ENCODE measurements at places on chromosomes 13 and 19.

GRCh38 chr19:34345947-34346351 is 19.0 kb upstream of the GPI start:
- peak; percentile 89 for DNase-seq

- DNase-seq, result peak; percentile 85
Measured at GRCh38 chr19:56309511-56310185, 5.0 kb downstream of the ZSCAN5A start.

DNA sequence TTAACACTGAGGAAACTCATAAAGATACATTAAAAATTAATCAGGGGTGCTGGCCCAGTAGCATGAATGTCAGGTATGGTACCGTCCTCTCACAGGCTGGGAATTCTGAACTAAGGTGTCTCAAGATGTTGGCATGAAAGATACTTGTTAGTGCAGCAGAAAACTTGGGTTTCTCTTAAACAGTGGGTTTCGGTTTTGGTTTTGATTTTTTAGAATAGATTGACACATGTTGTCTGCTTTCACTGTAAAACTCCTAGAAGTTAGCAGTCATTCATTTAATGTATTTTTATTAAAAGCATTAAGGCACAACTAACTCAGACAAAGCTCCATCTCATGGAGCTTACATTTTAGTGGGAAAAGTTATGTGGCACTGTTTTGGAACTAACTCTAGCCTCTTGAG is 3.5 kb upstream of the OBI1 start:
- DNase-seq, result no peak

DNA sequence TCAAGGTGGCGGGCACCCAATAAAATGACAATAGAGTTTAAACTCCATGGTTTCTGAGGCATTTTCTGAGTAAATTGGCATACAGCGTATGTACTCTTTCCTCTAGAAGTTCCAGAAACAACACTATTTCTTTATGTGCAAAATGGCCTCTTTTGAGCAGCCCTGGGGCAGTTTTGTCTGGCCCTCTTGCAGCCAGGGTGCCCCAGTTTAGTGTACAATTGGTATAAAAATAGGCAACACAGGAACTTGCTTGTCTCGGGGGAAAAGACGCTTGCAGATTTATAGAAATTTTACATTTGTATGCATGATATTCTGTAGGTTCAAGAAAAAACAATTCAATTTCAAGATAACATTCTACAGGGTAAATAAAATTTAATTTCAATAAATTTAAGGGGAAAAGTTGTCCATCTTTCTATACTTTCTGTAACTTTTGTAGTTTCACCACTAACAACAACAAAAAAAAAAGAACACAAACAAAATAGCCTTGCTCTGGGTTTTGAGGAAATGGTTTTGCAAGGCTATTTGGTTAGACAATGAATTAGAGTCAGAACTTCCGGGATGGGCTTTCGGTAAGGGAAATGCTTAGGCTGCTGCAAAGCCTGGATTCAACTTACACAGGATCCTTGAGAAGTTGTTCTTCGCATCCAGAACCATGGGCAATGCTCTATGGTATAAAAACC is 45.3 kb downstream of the LRCH1 start:
- no peak for DNase-seq

GRCh38 chr13:111542530-111543341 is 222.3 kb downstream of the TEX29 start:
- no peak for DNase-seq

- no peak for DNase-seq
Measured at GRCh38 chr13:29943686-29944085, 93.3 kb upstream of the UBL3 start.

DNA sequence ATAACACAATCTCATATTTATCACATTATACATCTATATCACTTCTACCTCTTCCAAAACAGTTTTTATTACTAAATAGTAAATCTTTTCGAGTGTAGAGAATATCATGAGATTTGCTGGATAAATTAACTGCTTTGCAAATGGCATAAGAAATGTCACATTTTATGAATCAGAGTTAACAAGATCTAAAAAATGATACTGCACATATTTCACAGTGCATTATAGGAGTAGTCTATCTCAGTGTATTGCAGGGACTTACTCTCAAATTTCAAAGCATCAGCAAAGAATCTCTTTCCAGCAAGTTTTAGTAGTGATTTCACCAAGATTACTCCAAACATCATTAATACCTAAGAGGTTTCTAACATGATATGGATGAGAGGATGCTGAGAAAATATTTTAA is 687.1 kb upstream of the SLITRK1 start:
- DNase-seq, result no peak

DNA sequence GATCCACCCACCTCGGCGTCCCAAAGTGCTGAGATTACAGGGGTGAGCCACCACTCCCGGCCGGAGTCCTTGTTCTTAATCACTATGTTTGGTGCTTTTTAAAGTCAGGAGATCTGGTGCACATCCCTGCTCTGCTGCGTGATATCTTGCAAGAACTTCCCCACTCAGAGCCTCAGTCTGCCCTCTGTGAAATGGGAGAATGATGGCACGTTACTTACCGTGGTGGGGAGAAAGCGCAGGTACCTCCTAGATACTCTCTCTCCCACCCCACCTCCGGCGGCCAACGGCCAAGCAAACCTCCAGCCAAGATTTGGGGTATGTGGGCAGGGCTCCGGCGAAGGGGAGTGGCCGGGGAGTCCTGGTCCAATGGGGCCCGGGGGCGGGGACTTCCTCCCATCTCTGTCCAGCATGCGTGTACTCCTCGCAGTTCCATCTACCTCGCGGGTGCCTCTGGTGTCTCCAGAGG is at the start of gene RYR1:
RYR1 (plus strand) TSS at position 424 of the 466 bp plus-strand sequence. CDS start 139 bp downstream, outside the sequence.
- DNase-seq, result peak; percentile 95

DNA sequence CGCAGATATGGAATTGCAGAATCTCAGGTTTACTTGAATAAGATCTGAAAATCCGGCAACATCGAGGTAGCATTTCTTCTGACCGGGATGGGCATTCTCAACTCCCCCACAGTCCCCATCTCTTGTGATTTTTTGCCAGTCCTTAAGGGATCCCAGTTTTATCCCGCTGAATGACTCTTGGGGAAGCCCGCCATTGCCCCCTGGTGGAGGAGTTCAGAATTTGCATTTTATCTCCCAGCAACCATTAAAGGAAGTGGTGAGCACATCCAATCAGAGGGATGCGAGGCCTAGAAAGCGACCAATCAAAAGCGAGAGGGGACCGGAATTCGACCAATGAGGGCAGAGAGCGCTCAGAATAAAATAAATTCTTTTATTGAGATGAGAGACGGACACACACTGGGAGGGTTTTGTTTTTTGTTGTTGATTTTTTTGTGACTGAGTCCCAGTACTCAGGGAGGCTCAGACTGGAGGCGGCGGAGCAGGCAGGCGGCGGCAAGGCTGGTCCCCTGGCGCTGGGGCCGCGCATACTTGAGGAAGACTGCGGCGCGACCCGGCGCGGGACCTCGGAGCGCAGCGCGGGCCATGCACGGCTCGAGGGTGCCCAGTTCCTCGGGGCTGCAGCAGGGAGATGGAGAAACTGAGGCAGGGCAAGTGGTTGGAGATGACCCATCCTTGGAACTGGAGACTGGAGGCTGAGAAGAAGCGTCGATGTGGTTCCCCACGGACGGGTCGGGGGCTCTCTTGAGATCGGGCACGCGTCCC is 3.9 kb upstream of the TTC9B start:
- DNase-seq, result peak; percentile 92

GRCh38 chr13:37416291-37417059 is 182.1 kb downstream of the POSTN start:
- DNase-seq, result no peak

GRCh38 chr19:29806098-29806866 is 5.5 kb upstream of the CCNE1 start:
- peak; percentile 67 for DNase-seq

- no peak for DNase-seq
Measured at GRCh38 chr13:59345311-59345710, 818.4 kb downstream of the DIAPH3 start.

DNA sequence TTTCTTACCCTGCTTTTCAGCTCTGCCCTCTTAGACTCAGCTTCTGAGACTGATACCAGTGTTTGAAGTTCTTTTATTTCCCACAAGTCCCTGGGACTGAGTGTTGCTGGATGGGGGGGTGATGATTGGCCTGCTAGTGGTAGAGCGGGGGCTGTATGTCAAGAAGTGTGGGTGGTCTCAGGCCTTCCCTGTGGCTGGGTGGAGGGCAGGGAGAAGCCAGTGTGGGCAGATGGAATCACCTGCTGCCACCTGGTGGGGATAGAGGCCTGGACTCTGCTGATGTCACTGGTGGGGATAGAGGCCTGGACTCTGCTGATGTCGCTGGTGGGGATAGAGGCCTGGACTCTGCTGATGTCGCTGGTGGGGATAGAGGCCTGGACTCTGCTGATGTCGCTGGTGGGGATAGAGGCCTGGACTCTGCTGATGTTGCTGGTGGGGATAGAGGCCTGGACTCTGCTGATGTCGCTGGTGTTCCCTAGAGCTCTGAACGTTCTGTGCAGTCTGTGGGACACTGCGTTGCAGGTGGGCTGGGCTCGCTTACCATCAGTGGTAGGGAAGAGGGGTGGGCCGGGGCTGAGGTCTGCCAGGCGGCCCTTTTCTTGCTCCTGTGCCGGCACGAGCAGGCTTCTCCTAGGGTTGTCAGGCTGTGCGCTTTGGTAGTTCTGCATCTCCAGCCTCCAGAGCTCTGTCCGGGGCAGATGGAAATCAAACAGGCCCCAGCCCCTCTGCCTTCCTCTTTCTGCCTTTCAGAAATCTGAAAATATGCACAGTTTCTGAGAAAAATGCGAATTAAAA is 101.3 kb downstream of the ARHGEF7 start:
- peak; percentile 55 for DNase-seq

DNA sequence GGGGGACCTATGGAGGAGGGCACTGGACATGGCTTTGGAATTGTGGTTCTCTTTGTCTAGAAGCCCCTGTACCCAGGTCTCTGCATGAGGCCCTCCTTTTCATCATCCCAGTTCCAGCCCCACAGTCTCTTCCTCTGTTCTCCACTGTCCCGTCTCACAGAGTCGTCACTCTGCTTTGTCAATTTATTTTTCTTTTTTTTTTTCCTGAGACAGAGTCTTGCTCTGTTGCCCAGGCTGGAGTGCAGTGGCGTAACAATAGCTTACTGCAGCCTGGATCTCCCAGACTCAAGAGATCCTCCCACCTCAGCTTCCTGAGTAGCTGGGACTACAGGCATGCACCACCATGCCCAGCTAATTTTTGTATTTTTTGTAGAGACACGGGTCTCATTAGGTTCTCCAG is 619 bp upstream of the EXOC3L2 start:
- DNase-seq, result no peak

- DNase-seq, result no peak
Measured at GRCh38 chr13:40194224-40194806, 472.1 kb downstream of the FOXO1 start.

DNA sequence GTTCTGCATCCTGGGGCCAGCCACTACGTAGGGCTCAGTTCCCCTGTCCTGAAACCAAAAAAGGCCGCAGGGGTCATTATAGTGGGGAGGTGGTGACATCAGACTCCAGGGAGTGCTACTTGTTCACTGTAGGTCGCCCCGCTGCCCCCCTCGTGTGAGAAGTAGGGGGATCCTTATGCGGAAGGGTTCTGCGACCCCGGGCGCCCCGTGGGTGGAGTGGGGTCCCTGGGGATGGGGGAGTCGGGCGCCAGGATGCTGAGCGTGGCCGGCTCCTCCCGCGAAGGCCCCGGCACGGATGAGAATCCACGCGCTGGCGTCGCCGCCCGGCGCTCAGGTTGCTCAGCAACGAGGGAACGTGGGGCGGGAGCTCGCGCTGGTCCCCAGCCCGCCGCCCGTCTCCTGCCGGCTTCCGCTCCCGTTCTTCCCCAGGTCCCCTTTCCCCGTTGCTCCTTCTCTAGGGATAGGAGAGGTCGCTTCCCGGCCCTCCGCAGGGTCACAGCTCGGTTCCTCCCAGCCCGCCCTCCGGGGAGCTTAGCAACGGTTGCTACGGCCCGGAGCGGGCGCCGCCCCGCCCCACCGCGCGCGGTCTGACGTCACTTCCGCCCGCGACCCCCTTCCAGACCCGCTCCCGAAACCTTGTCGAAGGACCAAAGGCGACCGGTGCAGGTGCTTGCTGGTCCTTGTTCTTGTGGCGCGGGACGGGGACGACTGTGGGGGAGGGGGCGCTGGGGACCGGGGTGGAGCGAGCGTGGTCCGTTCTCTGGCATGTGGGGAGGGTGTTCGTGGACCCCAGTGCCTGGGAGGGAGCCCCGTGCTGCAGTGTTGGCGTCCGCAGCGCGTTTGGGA is at the start of gene NAT14:
NAT14 (plus strand) TSS at position 596 of the 846 bp plus-strand sequence. CDS start 521 bp downstream, outside the sequence.
- peak; percentile 95 for DNase-seq

GRCh38 chr19:11209839-11210655 is 12.7 kb upstream of the KANK2 start:
- DNase-seq, result no peak

- DNase-seq, result no peak
Measured at GRCh38 chr13:50238922-50239321, 223.7 kb downstream of the KCNRG start.

DNA sequence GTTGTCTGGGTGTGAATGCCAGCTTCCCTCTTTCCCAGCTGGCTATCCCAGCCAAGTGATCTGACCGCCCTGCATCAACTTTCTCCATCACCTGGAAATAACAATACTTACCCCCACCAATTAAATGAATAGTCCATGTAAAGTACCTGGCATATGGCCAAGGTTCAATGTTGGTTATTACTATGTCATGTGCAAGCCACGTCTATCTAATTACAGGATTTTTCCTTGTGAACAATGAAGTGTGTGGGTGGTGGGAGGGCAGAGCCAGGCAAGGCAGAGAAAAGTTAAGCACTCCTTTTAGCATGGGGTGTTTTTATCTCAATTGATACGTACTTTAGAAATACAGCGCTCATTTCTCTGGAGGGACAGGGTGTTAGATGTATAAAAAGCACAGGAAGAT is 121.1 kb downstream of the NHLRC3 start:
- no peak for DNase-seq

DNA sequence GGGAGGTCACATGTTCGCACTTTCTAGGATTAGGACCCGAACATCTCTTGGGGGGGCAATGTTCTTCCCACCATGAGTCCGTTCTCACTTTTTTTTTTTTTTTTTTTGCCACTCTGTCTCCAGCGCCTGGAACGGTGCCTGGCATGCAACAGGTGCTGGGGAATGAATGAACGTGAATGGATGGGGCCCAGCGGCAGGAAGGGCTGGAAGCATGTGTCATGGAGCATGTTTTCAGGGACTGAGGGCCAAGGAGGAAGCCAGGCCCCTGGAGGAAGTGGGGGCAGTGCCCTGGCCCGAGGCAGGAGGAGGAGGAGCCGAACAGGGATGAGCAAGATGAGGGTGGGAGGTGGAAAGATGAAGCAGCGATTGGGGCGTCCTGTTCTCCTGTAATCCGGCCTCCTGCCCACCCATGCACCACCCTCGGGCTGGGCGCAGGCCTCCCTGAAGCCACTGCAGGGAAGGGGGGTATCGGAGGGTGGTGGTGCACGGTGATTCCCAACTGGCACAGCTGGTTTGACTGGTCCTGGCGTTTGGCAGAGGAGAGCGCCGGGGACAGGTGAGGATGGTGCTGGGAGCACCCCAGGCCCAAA is 8.8 kb upstream of the SULT2B1 start:
- DNase-seq, result peak; percentile 69

DNA sequence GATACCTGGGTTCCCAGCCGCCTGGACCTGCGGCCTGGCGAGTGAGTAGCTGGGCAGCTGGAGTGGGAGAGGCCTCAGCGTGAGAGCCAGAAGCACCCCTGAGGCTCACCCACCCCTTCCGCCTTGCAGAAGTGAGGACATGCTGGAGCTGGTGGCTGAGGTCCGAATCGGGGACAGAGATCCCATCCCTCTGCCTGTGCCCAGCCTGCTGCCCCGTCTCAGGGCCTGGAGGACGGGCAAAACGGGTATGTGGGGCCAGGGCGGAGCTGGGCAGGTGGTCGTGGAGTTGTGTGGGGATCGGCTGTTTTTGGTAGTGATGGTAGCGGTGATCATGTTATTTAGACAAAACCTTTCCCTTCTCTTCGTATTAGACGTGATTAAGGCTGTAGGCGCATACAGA is 4.6 kb downstream of the SCAF1 start:
- DNase-seq, result no peak

GRCh38 chr13:46170268-46170667 is 11.7 kb downstream of the LCP1 start:
- peak; percentile 19 for DNase-seq
